Panc1 (cell line): ENCODE measurements at places on chromosomes 12 and 14.

DNA sequence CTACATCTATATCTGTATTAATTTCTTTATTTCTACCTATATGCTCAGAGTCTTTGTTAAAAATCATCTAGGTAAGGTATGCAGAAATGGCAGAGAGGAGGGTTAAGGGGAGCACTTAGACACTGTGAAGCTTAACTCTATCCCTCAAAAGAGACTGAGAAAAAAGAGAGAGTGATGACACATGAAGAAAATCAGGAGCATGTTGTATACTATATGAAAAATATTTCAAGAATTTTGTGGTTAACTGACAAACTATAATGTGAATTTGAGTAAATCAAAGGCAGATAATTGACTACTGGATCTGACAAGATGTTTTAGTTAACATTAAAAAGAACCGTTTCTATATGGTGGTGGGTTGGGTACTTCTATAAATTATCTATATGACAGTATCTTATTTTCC is 1814.2 kb upstream of the SEL1L start:
- no peak for DNase-seq

- DNase-seq = no peak
Observed at GRCh38 chr12:54385251-54385914, 850 bp upstream of the ZNF385A start.

DNA sequence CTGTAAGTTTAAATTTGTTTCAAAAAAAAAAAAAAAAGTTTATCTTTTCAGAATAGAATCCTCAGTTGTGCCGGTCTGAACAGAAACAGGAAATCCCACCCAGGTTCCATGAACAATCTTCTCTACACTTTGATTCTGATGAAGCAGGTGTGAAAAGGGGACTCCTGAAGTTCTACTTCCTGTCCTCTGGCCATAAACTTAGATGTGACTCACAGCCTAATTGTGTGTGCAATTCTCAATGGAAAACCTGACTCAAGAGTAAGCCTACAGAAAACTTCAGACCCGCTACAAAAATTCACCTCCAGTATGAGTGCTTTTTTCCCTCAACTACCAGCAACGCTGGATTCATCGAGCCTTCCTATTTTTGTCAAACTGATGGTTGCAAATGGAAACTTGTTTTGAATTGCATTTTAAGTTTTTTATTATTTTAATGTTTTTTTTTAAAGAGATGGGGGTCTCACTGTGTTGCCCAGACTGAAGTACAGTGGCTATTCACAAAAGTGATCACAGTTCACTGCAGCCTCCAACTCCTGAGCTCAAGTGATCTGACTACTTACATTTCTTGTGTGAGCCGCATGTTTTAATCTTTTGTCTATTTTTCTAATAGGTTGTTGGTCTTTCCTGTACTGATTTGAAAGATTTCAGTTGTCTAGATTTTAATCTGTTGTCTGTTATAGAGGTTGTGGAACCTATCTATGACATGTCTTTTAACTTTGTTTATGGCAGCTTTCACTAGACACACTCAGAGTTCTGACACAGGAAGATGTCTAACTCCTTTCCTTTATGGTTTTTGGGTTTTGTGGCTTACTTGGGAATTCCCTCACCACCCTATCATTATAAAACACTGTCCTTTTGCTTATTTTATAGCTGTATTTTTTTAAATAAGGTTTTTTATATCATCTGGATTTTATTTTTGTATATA is 37.6 kb downstream of the ATG14 start:
- peak; percentile 36 for DNase-seq

DNA sequence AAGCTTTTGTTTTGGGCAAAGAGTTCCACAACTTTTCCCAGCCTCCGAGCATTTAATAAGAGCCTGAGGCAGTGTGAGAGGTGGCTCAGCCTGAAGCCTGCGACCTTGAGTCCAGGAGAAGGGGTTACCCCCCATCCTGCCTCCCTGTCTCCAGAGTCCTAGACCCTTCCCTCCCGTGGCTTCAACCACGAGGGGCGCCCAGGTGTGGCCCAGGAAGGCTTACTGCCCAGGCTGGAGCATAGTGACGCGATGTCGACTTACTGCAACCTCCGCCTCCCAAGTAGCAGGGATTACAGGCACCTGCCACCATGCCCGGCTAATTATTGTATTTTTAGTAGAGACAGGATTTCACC is 641 bp downstream of the LRRC43 start:
- DNase-seq = no peak

- no peak for DNase-seq
Observed at GRCh38 chr14:54301359-54301758, 95.4 kb upstream of the CDKN3 start.

GRCh38 chr14:102778338-102779083 is 1.3 kb downstream of the TRAF3 start:
- no peak for DNase-seq

- no peak for DNase-seq
Observed at GRCh38 chr12:90390947-90391346, 564.0 kb downstream of the CCER1 start.

DNA sequence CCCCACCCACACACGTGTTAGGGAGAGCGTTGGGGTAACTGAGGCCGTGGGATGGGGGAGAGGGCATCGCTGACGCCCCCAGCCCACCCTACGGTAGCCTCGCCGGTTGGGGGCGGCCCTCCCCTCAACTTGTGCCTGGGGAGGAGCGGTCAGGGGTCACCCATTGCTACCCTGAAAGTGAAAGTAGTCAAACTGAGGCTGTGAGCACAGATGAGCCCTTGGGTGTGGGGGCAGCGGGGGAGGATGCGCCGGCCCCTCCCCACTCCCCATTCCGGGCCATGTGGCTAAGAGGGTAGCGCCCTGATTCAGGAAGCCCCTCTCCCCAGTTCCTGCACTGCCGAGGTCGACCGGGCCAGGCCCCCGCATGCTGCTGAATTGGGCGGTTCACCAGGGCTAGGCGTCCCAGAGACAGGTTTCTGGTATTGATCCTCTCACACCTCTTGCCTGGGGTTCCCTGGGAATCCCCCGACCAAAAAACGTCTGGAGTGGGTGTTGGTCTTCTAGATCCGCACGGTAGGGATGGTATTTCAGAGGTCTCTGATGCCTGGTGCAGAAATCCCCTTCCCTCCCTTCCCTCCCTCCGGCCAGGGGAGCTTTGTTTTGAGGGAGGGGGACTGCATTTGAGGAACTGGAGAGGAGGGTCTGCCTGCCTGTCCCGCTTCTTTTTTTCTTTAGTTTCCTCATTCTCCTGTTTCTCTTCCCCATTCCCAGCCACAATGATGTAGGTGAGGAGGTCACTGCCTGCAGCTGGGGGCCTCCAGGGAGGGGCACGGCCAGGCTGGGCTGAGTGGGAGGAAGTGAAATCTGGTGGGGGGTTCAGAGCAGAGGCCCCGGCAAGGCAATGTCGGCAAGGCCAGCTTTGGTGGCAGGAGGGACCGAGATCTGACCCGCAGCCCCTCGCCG is 1.0 kb downstream of the SH2B3 start:
- no peak for DNase-seq

DNA sequence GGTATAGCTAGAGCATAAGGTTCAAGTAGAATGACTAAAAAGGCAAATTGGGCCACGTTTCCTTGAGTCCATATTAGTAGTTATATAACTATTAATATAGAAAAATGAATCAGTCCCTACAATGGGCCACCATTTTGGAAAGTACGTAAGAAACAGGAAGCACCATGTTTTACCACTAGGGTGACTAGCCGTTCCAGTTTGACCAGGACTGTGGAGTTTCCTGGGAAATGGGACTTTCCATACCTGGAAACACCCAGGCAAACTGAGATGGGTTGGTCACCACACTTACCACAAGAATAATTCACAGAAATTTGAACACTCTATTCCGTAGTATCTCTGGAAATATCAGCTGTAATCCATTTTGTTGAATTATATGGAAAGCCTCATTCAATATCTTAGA is 2.1 kb upstream of the MAGOHB start:
- no peak for DNase-seq

- no peak for DNase-seq
Observed at GRCh38 chr14:103480595-103480994, 42.0 kb downstream of the CKB start.

GRCh38 chr14:94132285-94132887 is 3.0 kb upstream of the IFI27L2 start:
- no peak for DNase-seq

GRCh38 chr14:86035882-86036281 is 505.9 kb downstream of the FLRT2 start:
- DNase-seq = no peak

GRCh38 chr12:64826234-64826633 is 1.8 kb downstream of the TBC1D30 start:
- no peak for DNase-seq

- DNase-seq = no peak
Observed at GRCh38 chr12:75650595-75651341, 139.4 kb upstream of the KRR1 start.

DNA sequence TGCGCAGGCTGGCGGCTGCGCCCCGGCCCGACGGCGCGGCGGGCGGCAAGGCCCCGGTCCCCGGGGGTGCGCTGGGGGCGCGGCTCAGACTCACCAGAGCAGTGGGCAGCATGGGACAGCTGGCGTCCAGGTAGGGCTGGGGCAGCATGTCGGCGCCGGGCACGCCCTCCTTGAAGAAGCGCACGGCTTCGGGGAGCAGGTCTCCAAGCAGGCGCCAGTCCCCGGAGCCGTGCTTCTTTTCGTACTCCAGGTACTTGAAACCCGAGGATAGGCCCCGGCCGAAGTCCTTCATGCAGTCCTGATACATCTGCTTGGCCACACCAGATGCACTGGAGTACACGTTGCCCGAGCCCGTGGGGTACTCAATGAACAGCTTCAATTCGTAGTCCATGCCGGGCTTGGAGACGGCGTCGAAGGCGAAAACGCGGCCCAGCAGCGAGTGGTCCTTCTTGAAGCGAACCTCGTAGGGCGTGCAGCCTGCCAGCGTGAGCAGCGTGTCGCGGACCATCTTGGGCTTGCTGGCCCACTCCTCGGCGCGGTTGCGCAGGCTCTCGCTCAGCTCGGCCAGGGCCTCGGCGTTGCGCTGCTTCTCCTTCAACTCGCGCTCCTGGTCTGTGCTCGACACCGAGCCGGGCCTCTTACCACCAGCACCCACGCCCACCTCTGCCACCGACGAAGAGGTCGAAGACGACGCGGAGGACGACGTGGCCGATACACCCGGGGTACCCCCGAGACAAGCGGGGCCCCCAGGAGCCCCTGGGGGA is 2.2 kb downstream of the IRF2BPL start:
- no peak for DNase-seq

DNA sequence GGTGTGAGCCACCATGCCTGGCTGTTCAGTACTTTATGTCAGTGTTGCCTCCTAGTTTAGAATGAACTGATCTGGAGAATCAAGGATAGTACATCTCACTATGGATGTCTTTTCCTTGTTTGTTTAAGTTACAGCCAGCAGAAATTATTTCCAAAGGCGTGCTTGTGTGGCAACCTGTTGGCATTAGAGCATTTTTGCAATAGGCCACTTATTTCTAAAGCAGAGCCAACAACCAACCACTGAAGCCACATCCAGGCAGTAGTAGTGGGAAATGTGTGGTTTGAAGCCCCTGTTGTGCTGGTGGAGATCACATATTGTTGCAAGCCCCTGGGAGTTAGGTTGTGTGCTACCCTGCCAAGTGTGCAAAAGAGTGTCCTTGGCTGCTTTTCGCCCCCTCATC is 3.7 kb downstream of the ANO6 start:
- DNase-seq = no peak

GRCh38 chr12:64720884-64721283 is 38.3 kb downstream of the GNS start:
- DNase-seq = no peak

GRCh38 chr12:90126125-90126524 is 417.5 kb upstream of the ATP2B1 start:
- no peak for DNase-seq

- peak; percentile 55 for DNase-seq
Observed at GRCh38 chr14:52131640-52132320, 62.9 kb upstream of the NID2 start.

DNA sequence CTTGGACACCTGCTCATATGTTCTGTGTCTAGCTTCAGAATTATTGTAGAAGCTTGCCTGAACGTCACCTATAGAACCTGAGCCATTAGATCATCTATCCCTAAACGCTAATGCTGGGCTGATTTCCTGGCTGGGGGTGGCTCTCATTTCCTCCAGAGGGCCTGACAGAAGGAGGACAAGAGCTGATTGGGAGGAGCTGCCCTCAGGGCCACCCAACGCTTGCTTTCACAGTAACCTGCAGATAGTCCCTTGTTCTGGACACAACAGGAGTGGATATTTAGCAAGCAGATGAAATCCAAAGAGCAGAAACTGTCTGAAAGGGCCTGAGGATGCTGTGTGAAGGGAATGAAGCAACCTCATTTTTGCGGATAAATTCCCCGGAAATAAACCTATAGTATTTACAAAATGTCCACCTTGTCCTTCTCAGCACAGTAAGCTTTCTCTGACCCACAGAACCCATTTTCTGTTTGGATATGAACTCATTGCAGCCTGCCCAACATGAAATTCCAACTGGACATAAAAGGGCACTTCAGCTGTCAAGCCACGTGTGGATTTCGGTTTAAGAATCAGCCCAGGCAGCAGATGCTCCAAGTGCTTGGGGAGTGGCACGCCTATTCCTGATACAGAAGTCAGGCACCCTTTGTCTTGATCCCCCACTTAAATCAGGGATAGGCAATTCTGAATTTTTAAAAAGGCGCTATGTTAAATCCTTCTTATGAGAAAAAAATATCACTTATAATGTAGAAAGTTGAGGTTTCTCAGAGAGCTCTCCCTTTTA is 32.8 kb upstream of the TUBA1C start:
- DNase-seq = no peak

DNA sequence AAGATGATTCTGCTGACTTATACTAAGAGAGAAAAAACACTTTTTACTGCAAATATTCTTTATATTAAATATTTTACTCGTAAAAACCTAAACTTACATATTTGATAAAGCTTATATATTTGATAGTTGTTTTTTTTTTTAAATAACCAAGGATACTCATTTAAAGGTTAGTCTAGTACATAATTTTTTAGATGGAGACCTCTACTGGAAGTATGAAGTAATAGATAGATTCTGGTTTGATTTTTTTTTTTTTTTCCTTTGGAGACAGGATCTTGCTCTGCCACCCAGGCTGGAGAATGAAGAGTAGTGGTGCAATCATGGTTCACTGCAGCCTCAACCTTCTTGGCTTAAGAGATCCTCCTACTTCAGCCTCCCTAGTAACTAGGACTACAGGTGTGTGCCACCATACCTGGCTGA is 16.4 kb downstream of the ARID2 start:
- DNase-seq = no peak

GRCh38 chr12:53644133-53644532 is 18.0 kb upstream of the ATF7 start:
- no peak for DNase-seq

GRCh38 chr12:116455540-116456329 is 103.4 kb upstream of the MAP1LC3B2 start:
- DNase-seq = no peak

- DNase-seq = no peak
Observed at GRCh38 chr12:92370828-92371227, 225.2 kb upstream of the BTG1 start.
